Hematopoietic multipotent progenitor cell (in vitro differentiated cells): ENCODE measurements at places on chromosomes 2 and 18.
A peak's percentile ranks its signal among the peaks of the same experiment; 100 is the strongest.

GRCh38 chr2:94872676-94873361, 1.6 kb downstream of the TEKT4 start:
- DNase-seq = no peak

GRCh38 chr2:122651780-122652179, 896.3 kb downstream of the TSN start:
- DNase-seq = no peak

- DNase-seq = no peak
These were observed 27.8 kb downstream of the ANO7 start for GRCh38 chr2:241216211-241216761.

DNA sequence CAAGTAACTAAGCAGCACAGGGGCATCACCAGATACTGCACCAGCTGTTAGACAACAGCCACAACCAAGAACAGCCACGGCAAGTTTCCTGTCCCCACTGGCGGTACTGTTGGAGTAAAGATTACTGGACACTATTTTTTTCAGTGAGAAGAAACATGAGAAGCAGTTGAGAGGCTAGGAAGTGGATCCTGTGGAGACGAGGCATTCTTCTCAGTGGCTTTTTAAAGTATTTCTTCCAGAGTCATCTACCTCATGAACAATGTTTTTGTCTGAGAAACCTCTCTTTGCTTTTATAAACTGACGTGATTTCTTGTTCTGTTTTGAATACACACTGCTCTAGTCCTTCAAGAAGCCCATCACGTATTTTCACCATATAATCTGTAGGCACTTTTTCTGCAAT, 18.8 kb downstream of the TM4SF20 start:
- DNase-seq = no peak

DNA sequence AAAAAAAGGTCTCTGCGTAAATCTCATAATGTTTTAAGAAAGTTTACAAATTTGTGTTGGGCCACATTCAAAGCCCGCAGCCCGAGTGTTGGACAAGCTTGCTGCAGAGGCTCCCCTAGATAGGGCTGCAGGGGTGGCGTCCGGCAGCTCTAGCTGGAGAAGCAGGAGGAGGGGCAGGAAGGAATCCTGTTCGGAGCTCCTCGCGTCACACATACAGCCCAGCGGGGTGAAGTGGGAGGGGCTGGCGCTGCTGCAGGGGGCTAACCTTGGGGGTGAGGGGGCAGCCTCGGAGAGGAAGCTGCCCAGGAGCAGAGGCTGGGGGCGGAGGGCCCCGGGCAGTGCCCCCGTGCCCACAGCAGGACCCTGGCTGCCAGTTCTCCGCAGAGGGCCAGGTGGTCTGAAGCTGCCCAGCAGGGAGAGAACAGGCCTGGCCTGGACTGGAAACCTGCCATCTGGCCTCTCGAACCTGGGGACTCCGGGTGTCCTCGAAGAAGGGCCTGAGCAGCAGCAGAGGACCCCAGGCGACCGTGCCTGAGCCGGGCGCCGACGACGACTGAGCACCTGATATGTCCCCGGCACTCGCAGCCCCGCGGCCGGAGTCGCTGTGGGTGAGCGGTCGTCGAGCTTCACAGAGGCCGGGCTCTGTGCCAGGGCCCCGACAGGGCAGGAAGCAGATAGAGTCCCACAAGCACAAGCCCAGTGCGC, 2.6 kb upstream of the GPR35 start:
- DNase-seq = peak; percentile 47
